ENCODE measurements at places on chromosomes 12 and 14.

- no peak for DNase-seq
Measured at GRCh38 chr12:106108185-106108835, 30.4 kb downstream of the NUAK1 start.

- no peak for DNase-seq
Measured at GRCh38 chr12:40001406-40001805, 104.5 kb downstream of the SLC2A13 start.

DNA sequence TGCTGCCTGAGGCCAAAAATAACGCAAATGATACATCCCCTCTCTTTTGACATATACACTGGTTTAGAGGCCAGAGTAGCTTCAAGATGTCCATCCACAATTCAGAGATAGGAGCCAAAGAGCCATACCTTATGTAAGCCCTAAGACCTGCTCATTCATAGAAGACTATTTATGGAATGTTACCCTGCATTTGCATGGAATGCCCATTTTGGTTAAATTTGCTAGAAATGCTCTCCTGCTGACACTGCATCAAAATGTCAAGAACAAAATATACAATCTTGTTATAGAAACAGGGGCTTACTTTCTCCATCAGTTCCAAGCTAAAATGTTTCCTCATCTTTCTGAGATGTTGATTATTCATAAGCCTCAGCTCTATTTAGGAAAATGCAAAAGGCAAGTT, 183.3 kb upstream of the CDKN3 start:
- DNase-seq: no peak

GRCh38 chr14:32366256-32366879, 37.3 kb downstream of the AKAP6 start:
- no peak for DNase-seq

DNA sequence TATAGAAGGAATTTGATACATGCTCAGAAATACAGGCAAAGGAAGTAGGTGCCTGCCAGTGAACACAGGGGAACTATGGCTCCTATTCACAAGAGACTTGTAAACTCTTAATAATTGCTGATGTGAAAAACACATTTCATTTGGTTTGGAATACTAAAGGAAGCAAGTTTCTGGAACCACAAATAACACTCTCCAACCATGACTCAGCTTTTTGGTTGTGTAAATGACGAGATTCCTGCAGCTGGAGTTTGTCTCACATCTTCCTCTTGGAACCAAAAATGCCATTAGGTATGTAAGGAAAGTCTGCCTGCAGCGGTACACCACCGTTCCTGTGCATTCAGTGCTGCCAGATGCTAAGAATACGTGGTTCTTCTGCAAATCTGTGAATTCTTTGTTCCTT, 4.5 kb upstream of the OR11H6 start:
- no peak for DNase-seq

DNA sequence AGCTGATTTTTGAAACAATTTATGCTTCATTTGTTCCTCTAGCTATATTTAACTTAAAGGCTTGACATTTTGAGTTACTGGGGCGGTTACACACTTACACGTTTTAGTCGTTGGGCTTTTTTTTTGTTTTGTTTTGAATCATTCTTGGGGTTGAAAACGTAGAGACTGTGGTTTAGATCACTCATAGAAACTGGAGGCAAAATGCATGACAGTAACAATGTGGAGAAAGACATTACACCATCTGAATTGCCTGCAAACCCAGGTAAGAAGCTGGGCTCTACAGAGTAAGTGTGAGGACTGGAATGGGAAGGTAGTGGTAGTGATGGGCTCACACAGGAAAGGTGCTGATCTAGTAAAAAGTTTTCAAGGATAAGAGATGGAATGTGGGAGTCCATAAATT, at the start of gene CLEC2D:
Gene CLEC2D (plus strand): TSS at position 180 of the 400 bp plus-strand sequence. CDS start 22 bp downstream, at position 202.
- no peak for DNase-seq

- DNase-seq: no peak
Measured at GRCh38 chr12:57072661-57073060, 5.9 kb downstream of the NEMP1 start.

DNA sequence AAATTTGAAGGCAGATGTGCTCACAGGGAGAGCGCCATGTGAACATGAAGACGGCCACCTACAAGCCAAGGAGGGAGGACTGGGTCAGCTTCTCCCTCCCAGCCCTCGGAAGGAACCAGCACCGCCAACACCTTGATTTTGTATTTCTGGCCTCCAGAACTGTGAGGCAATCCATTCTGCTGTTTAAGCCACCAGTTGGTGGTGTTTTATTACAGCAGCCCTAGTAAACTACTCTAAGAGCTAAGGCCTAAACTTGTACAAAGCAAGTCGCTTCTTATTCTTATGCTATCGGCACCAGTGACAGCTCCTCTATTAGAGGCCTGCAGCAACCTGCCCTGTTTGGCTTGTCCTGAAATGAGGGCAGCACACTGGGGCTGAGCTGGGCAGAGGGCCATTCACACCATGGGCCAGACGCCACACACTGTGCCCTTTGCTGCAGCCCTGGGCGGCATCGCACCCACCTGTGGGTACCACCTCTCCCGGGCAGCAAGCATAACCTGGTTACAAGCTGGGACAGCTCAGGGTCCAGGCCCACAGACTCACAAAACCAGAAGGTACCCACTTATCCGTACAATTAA, 62.7 kb downstream of the NOS1 start:
- DNase-seq: no peak

- DNase-seq: no peak
Measured at GRCh38 chr12:90915353-90915752, 39.6 kb downstream of the CCER1 start.

DNA sequence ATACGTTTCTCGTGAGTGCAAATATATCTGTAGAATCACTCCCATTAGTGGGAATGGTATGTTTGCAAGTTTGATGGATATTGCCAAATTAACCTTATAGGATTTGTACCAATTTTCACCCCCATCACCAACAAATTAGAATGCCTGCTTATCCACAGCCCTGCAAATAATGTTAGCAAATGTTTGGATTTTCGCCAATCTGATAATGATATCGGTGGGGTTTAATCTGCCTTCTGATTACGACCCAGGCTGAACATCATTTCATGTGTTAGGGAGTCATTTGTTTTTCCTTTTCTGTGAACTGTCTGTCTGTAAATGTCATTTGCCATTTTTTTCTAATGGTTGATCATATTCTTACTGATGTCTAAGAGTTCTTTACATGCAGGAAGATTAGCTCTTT, 4.1 kb upstream of the DAZAP2 start:
- DNase-seq: no peak

- DNase-seq: no peak
Measured at GRCh38 chr14:68987653-68988036, 8.5 kb upstream of the ACTN1 start.

DNA sequence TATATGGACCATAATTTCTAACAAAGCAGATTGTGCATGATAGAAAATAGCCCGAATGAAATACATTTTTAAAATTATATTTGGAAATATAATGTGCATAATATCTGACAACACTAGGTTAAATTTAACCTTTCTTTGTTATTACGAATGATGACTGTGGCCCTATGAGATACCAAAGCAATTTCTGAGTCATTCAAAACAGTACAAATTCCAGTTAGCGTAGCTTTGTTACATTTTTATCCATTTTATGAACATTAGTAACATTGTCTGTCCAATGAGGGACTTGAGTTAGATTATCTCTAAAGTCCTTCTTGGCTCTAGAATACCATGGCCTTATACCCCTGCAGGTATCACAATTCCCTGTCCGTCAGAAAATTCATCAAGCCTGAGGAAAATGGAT, 39.0 kb upstream of the REP15 start:
- DNase-seq: no peak

DNA sequence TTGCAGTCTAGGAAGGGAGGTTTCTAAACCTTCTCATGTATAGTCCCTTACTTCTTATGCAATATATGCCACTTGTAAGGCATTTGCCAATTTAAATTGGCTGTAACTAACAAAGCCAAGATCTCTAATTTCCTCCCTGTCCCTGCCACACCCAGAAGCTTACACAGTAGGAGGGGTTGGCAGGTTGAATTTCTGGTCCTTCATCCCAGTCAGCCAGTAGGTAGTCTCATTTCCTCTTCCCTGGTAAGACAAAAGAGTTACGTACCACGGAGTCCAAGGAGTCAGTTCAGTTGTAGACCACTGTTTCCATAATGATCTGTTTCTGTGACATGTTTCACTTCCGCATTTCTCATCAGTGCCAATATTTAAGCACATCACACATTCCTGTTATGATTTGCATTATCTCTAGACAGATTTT, 47.0 kb upstream of the PLBD1 start:
- no peak for DNase-seq

- no peak for DNase-seq
Measured at GRCh38 chr12:11580125-11580751, 69.2 kb upstream of the ETV6 start.

DNA sequence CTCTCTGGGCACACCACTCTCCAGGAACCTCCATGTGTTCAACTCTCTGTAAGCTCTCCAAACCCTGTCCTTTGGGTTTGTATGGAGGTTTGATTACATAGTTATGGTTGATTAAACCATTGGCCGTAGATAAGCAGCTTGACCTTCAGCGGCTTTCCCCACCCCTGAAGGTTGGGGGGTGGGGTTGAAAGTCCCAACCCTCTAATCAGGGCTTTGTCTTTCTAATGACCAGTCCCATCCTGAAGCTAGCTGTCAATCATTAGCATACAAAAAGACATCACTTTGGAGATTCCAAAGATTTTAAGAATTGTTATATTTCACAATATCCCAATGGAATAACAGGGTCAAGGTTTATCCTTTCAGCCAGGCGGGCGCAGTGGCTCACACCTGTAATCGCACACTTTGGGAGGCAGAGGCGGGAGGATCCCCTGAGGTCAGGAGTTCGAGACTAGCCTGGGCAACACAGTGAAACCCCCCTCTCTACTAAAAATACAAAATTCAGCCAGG, 8.4 kb downstream of the FAM186A start:
- no peak for DNase-seq

DNA sequence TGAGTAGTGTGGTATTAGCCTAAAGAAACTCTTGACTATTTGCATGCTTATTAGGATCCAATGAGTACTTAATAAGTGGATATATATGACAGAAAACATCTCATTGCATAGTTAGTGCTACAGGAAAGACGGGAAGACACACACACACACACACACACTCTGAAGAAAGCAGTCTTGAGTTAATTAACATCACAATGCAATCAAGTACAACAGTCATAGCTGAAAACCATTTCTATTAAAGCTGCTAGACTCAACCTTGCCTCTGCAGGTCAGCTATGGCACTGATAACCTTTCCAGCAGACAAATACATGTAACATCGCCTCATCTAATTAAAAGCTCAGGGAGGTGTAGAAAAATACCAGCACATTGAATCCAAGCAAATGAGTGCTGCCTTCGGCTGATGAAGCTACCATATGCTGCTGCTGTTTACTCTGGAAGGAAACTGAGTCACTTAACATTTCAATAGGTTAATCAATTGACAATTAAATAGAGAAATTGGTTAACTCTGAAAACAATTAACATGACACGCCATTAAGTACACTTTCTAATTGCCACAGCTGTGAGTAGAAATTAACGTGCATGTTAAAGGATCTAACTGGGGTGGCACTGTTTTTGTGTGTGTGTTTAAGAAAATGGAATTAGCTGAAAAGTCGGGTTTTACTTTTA, 93.2 kb upstream of the OTX2 start:
- no peak for DNase-seq

DNA sequence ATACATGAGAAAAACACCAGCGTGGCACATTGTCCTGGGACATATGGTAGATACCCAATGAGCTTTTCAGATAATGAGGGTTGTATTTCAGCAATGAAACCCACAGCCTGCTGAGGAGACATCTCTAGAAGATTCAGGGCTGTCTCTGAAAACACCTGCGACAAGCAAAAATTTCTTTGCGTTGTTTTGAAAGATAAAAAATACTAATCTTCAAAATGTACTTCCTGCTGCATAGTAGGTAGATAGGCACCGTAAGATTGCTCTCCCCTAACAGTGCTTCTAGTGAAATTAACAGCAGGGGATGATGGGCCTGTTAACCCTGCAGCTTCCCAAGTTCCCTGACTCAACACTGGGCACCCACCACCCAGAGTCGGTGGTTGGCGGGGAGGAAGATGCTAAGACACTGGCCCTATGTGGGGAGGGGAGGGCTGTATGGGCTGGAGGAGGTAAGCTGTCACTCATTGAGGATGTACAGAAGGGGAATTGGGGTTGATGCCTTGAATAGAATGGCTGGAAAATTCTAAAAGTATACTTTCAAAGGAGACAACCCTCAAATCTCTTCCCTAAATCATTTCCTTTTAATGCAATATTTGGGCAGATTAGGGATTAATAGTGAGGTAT, 20.0 kb downstream of the ZFP36L1 start:
- no peak for DNase-seq

DNA sequence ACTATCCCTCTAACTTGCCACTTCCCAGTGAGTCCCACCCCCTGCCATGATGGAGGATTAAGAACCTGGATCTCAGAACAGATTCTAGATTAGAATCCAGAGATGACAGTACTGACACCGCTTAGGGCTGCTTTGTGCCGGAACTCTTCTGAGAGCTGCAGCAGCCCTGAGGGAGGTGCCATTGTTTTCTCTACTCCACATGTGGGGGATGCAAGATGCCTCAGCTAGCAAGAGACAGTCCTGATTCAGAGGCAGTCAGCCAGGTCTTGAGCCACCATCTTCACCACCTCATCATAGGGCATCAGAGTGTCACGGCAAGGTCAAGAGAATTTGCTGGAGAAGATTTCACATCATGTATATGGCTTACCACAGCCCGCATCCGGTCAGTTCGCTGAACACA, 3.4 kb upstream of the PGAM5 start:
- no peak for DNase-seq

GRCh38 chr14:105894125-105894977, 368.0 kb downstream of the TMEM121 start:
- no peak for DNase-seq

DNA sequence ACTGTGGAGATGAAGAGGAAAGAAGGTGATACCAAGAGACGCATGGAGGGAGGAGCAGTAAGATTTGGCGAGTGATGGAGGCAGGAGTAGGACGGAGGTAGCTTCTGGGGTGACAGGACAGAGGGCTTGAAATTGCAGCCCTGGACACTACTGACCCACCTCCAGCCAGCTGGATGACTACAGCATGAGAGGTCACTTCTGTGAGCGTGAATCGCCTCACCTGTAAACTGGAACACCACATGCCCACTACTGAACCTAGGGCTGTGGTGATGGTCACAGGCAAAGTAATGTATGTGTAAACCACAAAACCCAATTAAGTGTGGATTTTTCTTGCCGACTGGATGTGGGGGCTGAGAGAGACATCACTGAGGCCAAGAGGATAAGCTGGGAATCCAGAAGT, 6.6 kb upstream of the KRT4 start:
- DNase-seq: no peak

GRCh38 chr12:132388379-132389015, 59.1 kb upstream of the GALNT9 start:
- no peak for DNase-seq

Measured in activated CD4-positive, alpha-beta T cell treated with anti-CD3 and anti-CD28 coated beads, Interleukin-2, amount 50 U/mL, for 24 hours (primary cell).